Activated CD4-positive, CD25-positive, alpha-beta regulatory T cell (primary cell): ENCODE measurements at places on chromosomes 1 and 21.

GRCh38 chr1:58784758-58785441 is 1.1 kb upstream of the JUN start:
- DNase-seq: peak; percentile 44

DNA sequence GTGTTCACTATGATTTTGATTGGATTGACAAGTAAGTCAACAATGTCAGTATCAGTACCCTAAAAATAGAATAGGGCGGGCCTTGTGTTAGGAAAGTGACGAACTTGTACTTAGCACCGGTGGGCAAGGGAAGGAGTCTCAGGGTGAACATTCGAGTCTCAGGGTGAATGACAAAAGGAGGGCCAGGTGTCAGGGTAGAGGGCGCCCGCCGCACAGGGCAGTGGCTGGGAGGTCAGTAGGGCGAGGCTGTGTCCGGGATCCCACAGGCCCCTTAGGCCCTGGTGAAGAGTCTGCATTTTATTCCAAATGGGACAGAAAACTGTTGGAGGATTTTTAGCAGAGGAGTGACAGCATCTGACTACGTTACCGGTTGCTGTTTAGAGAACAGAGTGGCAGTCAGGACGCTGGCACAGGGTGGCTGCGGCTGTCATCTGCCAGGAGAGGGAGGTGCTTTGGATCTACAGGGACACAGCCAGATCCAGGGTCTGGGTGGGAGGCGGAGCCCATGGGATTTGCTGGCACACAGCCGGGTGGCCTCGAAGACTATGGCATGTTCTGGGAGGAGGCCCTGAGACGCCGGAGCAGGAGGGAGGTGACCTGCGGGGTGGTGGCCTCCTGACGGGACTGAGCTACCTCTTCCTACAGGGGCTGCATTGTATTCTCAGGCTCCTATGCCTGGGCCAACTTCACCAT is 11.0 kb downstream of the AGTRAP start:
- no peak for DNase-seq

DNA sequence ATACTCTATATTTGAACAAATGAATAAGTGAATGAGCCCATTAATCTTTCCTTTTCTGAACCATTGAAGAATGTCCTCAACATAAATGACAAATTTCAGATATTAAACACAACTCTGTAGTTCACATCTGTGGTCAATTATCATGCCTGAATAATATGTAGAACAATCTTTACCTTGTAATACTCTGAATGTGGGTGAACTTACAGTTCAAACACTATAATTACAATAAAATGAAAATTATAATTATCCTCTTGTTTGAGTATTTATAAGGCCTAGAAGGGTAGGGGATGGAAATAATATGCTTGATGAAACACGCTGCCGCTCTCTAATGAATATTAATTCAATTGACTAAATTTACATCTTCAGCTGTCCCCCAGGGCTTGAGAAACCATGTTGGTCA is 8.7 kb upstream of the SFPQ start:
- no peak for DNase-seq

DNA sequence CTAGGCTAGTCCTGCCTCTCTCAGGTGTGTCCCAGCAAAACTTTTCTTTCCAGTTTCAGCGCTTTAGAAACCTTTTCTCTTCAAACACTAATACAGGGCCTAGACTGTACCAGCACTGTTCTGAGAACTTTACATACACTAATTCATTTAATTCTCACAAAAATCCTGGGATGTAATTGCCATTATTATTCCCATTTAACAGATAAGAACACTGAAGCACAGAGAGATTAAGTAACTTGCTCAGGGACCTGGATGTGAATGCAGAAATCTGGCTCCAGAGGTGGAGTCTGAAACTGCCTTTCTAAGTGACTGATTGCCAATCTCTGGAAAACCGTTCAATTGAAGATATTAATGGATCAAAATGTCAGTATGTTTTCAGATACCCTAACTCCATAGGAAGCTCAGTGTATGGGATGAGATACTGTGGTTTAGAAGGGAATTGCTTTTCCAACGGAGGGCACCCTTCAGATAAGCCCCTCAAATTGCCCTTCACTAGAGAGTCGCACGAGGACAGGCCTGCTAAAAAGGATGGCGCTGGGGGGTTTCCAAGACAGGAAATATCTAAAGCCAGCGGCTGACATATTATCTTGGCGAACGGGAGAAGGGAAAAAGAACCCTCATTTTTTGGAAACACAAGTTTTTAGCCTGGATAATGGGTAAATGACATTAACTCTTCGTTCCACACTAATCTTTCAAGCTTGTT is 698 bp upstream of the UCK2 start:
- DNase-seq: no peak

GRCh38 chr1:169879034-169879840 is 14.5 kb downstream of the SCYL3 start:
- no peak for DNase-seq

DNA sequence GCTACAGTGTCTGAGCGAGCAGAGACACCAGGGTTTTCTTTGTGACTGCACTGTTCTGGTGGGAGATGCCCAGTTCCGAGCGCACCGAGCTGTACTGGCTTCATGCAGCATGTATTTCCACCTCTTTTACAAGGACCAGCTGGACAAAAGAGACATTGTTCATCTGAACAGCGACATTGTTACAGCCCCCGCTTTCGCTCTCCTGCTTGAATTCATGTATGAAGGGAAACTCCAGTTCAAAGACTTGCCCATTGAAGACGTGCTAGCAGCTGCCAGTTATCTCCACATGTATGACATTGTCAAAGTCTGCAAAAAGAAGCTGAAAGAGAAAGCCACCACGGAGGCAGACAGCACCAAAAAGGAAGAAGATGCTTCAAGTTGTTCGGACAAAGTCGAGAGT is 2.7 kb downstream of the ZBTB18 start:
- no peak for DNase-seq

DNA sequence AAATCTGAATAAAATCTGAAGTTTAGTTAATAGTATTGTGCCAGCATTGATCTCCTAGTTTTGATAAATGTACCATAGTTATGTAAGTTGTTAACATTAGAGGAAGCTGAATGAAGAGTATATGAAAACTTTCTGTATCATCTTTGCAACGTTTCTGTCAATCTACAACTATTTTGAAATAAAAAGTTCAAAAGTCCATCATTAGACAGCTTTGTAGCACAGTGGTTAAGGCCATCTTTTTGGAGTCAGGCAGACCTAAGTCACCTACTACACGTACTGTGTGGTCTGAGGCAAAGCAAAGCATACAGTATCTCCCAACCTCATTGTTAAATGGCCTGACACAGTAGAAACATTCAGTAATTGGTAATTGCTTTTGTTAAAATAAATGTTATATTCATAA is 47.9 kb upstream of the ATP1A1 start:
- no peak for DNase-seq

DNA sequence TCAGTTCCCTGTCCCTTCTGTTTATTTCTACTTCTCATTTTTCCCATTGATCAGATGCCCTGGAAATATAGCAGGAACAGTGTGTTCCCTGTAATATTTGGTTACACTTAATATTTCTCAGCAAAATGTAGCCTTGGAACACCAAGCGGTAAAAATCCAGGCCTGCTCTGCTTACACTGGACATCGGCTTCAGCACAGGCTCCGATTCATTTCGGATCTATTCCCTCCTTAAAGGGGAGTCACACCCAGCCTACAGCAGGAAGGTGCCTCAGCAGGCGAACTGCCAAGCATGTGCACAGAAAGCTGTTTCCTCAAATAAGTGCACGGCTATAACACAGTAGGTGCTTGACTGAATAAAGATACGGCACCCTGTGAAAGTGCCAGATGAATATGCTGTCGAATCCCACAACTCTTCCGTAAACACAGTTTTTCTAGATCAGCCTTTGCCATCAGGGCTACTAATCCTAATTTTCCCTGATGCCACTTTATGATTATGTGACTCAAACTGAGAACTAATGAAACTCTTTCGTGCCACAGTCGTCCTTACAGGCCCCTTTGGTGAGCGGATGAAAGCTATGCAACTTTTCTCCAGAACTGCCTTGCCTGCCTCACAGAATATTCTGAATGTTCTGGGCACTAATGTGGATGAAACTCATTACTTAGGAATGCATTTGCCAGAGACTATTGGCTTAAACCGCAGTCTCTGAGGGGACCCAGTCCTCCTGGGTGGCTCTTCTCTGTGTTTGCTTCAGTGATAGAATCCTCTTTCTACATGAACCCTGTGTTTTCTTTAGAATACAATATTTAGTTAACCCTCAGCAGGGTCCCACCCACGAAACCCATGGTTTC is 275.5 kb upstream of the RUNX1 start:
- DNase-seq: no peak

DNA sequence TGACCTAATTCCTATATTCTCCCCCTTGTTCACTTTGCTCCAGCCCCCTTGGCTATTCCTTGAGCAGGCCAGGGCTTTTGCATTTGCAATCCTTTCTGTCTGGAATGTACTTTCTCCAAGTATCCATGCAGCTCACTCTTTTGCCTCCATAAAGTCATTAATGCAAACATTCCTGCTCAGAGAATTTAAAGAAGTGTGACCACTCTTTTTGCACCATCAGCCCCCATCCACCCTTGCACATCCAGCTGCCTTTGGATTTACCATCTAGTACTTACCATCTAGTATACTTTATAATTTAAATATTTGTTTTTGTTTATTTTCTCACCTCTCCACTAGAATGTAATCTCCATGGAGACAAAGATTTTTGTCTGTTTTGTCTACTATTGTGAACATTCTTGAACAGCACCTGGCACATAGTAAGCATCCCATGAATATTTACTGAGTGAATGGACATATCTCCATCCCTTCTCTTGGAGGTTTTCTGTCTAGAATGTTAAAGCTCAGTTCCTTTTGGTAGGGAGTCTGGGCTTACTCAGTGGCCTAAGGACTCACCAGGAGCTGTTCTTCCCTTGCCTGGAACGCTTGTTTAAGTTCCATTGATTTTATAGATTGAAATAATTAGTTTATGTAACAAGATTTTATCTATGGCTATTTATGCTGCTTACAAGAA is 22.6 kb downstream of the SLAMF6 start:
- no peak for DNase-seq

- no peak for DNase-seq
Measured at GRCh38 chr1:64917328-64917861, 49.0 kb downstream of the JAK1 start.

DNA sequence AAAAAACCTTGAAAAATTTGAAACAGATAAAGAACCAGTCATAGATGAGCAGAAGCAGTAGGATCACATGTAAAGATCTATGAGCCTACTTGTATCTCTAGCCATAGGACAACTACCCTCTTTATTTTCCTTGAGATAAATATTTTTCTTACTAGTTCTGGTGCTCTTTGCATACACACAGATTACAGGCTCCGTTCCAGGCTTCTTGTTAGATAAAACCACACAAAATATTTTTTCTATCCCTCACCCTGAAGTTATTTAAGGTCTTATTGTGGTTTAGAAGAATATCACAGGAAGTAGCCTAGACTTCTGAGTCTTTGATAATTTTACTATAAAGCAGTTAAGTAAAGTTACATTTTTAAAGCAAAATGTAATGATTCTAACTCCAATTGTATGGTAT is 512.2 kb downstream of the NEGR1 start:
- DNase-seq: no peak

GRCh38 chr1:13996334-13996733 is 296.3 kb downstream of the PRDM2 start:
- no peak for DNase-seq

- DNase-seq: no peak
Measured at GRCh38 chr1:33257772-33258712, 1.8 kb downstream of the ZNF362 start.

DNA sequence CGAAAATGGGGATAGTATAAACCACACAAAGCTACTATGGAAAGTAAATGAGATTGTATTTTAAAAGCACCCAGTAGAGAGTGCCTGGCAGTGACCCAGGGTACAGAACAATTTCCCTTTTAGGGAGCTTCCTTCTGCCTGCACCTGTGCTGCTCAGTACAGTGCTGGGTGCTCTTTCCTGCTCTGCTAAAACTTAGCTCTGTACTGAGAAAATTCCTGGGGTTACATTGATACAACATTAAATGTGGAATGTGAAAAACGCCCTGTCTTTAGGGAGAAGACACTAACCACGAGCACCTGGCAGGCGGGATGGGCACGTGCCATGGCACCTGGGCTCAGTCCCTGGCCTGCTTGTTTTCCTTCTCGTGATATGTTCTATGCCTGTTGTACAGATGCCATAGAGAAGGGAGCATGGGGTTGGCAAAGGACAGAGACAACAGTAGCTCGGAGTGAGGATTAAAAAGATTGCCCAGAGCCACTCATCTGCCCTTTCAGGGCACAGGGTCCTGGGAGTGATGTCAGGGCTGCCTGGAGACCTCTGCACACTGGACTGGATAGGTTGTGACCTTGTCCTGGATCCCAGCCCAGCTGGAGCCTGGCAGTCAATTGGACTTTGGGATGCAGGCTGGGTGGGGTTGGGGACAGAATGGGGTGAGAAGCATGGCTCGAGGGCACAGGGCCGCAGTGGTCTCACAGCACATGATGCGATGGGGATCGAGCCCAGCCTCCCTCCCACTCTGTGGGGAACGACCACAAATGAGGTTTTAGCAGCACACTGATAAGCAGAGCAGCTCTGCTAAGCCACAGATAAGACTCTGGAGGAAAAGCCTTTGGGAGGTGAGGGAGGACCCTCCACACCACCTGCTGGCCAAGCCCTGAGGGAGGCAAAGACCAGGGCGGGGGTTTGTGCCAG is 4.2 kb downstream of the SPATA46 start:
- no peak for DNase-seq

- no peak for DNase-seq
Measured at GRCh38 chr1:200432586-200432985, 22.8 kb upstream of the ZNF281 start.

GRCh38 chr1:235409042-235409820 is 42.0 kb downstream of the TBCE start:
- DNase-seq: no peak

- DNase-seq: no peak
Measured at GRCh38 chr1:245301162-245301580, 146.4 kb downstream of the KIF26B start.

GRCh38 chr21:39022863-39023693 is 160.2 kb downstream of the PSMG1 start:
- DNase-seq: no peak

DNA sequence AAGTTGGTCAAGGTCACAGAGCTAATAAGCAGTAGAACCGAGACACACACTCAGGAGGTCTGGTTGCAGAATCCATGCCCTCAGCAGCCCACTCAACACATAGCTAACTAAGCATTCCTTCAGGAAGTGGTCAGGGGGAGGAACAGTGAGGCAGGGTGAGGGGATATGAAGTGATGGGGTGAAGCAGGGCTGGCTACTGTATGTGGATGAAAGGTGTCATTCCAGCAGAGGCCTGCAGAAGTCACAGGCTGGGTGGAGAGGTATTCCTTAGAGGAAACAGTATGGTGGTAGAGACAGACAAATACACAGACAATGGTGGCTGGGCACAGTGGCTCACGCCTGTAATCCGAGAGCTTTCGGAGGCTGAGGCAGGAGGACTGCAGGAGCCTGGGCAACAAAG is 14.1 kb downstream of the TMCO4 start:
- no peak for DNase-seq

- no peak for DNase-seq
Measured at GRCh38 chr1:78369546-78369945, 121.2 kb upstream of the PTGFR start.

- no peak for DNase-seq
Measured at GRCh38 chr1:174968750-174969244, 30.9 kb upstream of the CACYBP start.
